HCT116 (cell line): ENCODE measurements at places on chromosomes 2 and 18.

DNA sequence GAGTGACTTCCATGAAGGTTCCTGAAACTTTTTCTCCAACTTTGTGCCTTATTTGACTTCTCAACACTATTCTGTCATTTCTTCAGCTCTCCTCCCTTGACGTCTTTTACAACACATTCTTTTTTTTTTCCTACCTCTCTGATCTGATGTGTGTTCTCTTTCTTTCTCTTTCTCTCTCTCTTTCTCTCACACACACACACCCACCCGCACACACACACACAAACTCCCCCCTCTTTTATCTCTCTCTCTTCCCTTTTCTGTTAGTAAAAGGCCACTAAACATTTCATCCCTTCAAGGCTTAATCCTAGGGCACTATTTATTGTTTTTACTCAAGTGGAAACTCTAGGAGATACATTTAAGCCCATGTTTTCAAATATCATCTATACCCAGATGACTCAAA is 107.8 kb upstream of the CNTNAP5 start:
- no peak for DNase-seq

DNA sequence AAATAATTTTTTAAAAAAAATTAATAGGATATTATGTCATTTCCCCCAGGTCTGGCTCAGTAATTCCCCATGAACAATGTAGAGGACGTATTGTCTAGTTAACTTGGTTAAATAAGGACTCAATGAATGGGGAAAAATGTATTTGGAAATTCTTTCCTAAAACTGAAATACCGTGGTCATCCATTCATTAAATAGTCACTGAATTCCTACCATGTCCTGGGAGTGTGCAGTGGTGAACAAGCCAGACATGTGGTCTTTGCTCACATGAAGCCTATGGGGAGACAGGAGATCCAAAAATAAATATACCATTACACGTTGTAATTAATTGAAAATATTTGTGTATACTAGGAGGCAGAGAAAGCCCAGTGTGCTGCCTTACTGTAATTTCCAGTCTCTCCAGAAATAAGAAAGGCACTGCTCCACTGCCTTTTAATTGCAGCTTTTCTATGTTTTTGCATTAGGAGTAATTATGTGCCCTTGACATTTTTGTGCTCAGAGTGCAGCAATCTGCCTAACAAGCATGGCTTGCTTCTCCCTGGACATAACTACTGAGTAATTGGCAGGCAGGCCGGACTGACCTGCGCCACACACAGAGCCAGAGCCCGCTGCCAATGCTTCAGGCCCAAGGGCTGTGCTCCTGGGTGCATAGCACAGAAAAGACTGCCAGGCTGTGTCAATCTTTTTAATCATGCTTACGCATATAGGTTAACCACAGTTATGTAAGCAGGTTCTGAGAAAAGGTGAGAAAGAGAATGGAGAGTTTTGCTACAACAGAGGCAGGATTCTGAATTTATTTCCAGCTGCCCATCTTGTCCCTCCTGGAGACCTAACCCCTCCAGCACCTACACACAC is 22.2 kb upstream of the TTC39C start:
- DNase-seq, result no peak

- DNase-seq, result no peak
Observed at GRCh38 chr18:48813833-48814489, 136.8 kb downstream of the SMAD7 start.

GRCh38 chr18:60892441-60892840 is 440.8 kb upstream of the CDH20 start:
- DNase-seq, result no peak

GRCh38 chr2:238483021-238483420 is 56.3 kb downstream of the ASB1 start:
- DNase-seq, result no peak

DNA sequence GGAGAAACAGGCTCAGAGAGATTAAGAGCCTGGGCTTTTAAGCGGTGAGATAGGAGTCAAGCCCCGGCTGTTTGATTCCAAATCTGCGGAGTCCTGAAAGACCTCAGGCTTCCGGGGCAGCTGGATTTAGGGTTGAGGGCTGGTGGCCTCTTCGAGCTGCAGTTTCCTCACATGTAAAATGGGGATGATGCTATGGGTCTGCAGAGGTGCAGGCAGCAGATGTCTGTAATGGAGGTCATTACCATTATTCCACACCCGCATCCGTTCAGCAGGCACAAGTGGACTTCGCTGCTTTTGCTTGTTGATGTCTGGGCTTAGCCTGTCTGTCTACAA is 175.6 kb upstream of the HS6ST1 start:
- DNase-seq, result no peak

DNA sequence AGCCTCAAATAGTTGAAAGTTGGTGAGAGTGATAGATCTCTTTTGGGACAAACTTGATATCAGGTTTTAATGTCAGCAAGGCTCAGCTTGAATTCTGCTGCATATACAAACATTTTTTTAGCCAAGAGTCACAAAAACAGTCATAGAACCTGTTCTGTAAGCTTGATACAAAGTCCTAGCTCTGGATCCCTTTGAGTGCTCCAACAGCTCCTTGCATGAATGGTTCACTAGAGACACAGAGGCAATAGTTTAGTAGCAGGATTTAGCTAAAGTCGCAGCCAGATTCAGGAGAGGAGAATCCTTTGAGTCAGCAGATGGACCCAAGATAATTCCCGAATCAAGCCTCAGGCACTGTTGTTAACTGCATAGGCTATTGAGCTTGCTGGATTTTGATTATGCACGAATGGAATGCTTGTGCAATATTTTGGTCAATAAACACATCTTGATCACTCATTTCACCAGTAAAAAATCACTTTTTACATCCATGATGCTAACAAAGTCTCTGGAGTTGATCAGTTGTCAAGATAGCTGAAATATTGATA is 148.6 kb downstream of the KLHL14 start:
- DNase-seq, result no peak

- no peak for DNase-seq
Observed at GRCh38 chr2:240836781-240837467, 16.9 kb upstream of the KIF1A start.

GRCh38 chr2:9271091-9271490 is 64.5 kb downstream of the ASAP2 start:
- DNase-seq, result no peak

DNA sequence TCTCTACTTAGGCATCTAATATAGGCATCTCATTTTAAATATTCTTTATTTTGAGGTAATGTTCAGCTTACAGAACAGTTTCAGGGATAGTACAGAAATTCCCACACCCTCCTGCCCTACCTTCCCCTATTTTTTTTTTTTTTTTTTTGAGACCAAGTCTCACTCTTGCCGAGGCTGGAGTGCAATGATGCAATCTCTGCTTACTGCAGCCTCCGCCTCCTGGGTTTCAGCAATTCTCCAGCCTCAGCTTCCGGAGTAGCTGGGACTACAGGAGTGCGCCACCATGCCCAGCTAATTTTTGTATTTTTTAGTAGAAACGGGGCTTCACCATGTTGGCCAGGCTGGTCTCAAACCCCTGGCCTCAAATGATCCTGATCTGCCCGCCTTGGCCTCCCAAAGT is 97.6 kb downstream of the EPB41L5 start:
- no peak for DNase-seq
